Activated T-helper 9 cell treated with anti-CD3 and anti-CD28 coated beads, Interleukin-2, amount 50 U/mL, for 16 hours (primary cell): ENCODE measurements at places on chromosomes 5 and 9.

- no peak for DNase-seq
These were observed 53.0 kb upstream of the PHYKPL start for GRCh38 chr5:178285399-178286225.

DNA sequence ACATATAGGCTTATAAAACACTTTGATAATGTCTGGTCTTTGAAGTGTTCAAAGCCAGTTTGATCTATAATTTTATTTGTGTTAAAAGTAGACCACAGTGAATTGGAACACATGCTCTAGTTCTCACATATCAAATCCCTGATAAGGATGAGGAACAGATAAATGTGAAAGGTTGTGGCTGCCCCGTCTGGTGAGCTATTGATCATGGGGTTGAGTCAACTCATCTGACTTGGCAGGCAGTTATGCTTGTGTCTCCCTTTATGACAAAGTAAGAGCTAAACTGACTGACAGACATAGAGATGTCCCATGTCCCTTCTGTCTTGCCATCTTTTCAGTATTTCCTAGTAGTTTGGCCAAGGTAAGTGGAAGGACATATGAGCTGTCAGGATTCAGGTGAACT is 2.9 kb upstream of the ERMP1 start:
- no peak for DNase-seq

DNA sequence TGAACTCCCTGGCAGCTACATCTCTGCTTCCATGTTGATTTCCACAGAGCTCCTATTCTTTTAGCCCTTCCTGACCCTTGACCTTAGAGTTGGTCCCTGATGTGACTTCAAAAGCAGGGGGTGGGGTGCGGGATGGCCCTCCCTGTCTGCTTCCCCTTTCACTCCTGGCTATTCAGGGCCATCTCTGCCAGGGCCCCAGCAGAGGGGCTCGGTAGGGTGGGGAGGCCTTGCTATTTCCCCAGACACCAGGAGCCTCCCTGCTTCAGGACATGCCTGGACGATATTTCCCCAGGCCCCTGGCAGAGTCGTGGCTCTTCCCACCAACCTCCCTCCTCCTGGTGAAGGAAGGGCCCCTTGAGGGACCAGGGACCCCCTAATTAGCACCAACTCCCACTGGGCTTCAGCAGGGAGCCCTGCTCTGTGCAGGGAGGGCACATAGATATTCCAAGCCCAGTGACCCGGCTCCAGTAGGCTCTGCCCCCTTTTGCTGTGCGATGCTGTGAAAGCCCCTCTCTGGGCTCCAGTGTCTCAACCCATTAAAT is 17.3 kb downstream of the CORO2A start:
- no peak for DNase-seq

GRCh38 chr5:157820593-157821252 is 38.2 kb downstream of the CLINT1 start:
- DNase-seq, result no peak

GRCh38 chr9:21989440-21990189 is 4.6 kb downstream of the CDKN2A start:
- no peak for DNase-seq
